ENCODE measurements at places on chromosomes 2 and 18.

DNA sequence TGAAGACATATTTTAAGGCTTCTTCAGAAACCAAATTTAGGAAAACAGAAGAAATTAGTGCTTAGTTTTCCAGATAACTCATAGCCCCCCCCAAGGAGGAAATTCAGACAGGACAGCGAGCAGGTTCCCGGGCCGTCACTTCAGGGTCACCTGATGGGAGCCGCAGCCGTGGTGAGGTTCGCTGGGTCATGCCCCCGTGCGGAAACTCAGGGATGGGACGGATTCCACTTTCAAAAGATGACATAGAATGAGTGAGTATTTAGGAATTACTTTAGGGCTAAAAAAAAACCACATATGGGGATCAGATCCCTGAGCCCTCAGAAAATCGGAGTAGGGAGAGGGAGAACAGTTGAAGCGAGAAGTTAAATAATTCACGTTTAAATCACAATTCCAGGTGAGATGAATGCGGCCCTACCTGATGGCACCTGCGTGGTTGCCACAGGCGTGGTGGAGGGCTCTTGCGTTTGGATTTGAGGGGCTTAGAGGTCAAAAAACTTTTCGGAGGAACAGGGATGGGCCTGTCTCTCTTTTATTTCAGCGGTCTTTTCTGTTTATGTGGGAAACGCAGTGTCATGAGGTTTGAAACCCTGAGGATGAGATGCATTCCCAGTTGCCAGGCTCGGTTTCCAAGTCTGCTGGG lies 114.4 kb downstream of the NFATC1 start:
- DNase-seq, result no peak

DNA sequence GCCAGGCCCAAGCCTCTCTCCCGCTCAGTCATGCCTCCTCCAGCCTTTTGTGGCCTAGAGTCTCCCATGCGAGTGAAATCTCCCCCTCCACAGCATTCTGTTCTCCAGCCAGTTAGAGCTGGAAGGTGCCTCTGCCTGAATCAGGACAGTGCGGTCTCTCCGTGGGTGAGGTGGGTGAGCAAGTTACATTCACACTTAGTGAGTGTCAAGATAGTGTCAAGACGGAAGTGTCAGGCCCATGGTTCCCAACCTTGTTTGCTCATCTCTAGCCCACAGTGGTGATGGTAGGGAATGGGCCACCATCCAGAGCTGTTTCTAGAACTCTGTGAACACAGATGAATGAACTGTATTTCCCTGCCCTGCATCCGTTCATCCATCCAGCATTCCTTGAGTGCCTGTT lies 59.5 kb downstream of the LPIN1 start:
- no peak for DNase-seq

- DNase-seq, result no peak
These were observed 37.5 kb upstream of the SMCHD1 start for GRCh38 chr18:2618009-2618408.

DNA sequence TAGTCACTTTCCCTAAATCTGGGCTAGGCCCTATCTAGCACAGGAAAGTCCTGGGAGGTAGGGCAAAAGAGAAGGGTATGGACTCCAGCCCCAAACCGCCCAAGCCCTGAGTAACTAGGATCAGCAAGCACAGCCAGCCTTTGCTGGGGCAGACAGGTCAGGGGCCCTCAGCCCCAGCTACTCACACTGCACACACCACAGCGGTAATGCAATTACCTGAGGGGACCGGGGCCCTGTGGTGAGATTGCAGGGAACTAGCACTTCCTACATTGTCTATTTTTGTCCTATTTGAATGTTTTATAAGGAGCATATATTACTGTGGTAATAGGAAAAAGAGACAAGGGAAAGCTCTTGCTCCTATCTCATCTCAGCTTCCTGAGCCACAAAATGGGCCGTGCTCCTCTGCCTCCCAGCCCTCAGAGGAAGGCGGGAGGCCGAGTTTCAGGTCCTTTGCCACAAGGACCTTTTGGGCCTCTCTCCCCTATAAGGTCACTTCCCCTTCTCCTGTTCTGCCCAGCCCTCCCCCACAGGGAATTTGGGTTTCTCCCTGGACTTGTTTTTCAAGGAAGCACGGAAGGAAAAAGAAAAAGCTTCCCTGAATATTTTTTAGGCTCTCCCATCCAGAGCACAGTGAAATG lies 20.5 kb downstream of the RAB11FIP5 start:
- no peak for DNase-seq

DNA sequence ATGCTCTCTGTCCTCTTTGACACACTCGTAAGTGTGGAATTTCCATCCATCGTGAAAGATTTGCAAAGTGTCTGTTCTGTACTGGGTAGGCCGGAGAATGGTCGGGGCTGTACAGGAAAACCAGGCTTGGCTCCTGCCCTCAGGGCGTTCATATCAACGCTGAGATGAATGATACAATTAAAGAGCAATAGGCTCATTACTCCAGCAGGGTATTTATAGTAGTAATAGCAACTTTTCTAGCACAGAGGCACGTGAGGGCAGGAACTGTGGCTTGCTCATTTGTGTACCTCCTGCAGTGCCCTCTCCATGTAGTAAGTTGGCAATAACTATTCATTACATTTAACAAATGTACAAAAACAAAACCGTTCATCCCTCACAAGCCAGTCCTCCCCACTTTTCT lies 5.3 kb upstream of the NCK2 start:
- no peak for DNase-seq

- DNase-seq, result no peak
These were observed 63.9 kb upstream of the ACVR1 start for GRCh38 chr2:157940024-157940423.
